ENCODE measurements at places on chromosomes 7 and 10.

- peaks cover 16% of the 10 kb centered on the region for H3K36me3 ChIP-seq
- no peaks in the 10 kb centered on the region for H3K27me3 ChIP-seq
- H3K4me1 ChIP-seq = no peaks in the 10 kb centered on the region
- ATAC-seq = peak; percentile 45
These were observed 5.3 kb downstream of the CLDN15 start for GRCh38 chr7:101232141-101232850.

DNA sequence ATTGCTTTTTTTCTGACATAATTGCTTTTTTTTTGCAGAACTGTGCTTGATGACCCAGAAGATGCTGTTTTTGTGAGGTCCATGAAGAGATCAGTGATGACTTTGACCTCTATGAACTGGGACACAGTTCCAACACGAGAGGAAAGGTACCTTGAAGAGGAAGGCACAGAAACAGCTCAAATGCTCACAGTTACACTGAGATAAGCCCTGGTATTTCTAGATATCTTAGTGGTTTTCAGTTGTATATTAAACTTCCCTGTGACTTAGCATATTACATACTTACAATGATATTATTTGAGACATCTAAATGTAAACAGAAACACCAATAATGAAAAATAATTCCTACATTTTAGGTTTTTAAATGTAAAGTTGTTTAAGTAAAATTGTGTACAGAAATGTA is 54.7 kb downstream of the LRRC72 start:
- no peak overlapping the region for H3K4me3 ChIP-seq
- no peak for ATAC-seq
- H3K4me1 ChIP-seq = peaks cover 12% of the 10 kb centered on the region
- peaks cover 23% of the 10 kb centered on the region for H3K27me3 ChIP-seq
- H3K27ac ChIP-seq = no peak overlapping the region

DNA sequence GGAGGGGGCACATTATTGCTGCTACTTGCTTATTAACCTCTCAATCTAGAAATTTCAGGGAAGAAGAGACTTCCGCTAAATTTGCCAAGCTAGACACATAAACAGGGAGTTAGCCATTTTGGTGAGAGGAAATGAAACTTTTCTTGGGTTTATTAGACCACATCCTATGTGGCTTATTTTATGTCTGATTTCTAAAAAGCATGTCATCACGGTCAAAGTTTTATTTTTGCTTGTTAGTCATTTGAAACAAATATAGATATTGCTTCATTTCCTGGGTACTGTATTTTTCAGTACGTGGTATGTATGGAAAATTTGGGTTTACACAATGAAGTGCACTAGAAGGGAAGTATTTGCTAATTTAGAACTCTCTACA is 144.1 kb downstream of the TCF7L2 start:
- ATAC-seq = peak; percentile 64
- H3K4me1 ChIP-seq = peaks cover 14% of the 10 kb centered on the region
- H3K27me3 ChIP-seq = peaks cover 11% of the 10 kb centered on the region
- no peak overlapping the region for H3K27ac ChIP-seq
- H3K36me3 ChIP-seq = no peaks in the 10 kb centered on the region

DNA sequence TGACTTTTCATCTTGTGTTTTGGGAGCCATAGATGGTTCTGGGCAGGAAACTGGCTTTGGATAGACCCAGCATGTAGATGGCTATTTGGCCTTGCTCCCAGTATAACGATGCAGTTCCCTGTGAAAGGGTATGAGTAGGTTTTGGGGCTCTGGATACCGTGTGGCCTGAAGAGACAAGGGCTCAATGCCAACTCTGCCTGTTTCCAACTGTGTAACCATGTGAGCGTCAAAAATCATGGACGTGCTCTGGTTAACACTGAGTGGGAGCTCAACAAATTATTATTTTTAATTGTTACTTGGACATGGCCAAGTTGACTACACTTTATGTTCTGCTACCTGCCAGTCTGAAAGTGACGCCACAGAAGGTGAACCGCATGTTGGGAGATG is 41.8 kb downstream of the EGFR start:
- H3K4me1 ChIP-seq = peaks cover 8% of the 10 kb centered on the region
- no peak for ATAC-seq
- H3K36me3 ChIP-seq = no peaks in the 10 kb centered on the region
- no peak overlapping the region for H3K4me3 ChIP-seq
- H3K27ac ChIP-seq = no peak overlapping the region

DNA sequence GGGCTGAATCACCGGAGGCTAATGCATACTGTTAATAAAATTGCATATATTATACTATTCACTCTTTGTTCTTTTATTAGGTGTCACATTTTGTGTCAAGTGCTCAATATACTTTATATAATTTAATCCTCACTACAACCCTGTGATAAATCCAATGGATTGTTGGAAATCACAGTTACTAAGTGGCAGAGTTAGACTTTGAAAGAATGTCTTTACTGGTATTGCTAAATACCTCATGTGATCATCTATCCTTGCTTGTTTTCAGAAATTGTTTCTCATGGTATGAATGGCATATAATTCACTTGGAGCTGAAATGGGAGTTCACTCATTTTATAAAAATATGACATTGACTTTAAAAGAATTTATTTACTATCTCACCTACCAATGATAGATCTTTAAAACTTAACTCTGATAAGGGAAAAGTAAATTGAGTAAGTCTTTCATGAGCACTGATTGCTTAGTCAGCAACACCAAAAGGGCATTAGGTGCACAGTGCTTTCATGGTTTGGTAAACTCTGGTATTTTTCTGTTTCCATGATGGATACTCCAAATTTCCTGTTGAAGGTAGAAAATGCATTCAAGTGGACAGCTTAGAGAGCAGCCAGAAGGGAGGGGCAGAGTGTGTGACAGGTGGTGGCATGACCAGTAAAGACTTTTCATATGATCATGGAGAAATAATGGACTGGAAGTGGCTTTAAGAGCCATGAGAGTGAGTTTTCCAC is 22.6 kb downstream of the ENKUR start:
- no peaks in the 10 kb centered on the region for H3K36me3 ChIP-seq
- no peak for ATAC-seq
- no peak overlapping the region for H3K27ac ChIP-seq
- H3K4me3 ChIP-seq = no peak overlapping the region
- no peaks in the 10 kb centered on the region for H3K4me1 ChIP-seq
